Nucleus accumbens (tissue), 56 donors: ENCODE measurements at places on chromosomes 3 and 15.

- no peak for DNase-seq
These were observed 1249.8 kb downstream of the NSUN3 start for GRCh38 chr3:95312650-95313049.

DNA sequence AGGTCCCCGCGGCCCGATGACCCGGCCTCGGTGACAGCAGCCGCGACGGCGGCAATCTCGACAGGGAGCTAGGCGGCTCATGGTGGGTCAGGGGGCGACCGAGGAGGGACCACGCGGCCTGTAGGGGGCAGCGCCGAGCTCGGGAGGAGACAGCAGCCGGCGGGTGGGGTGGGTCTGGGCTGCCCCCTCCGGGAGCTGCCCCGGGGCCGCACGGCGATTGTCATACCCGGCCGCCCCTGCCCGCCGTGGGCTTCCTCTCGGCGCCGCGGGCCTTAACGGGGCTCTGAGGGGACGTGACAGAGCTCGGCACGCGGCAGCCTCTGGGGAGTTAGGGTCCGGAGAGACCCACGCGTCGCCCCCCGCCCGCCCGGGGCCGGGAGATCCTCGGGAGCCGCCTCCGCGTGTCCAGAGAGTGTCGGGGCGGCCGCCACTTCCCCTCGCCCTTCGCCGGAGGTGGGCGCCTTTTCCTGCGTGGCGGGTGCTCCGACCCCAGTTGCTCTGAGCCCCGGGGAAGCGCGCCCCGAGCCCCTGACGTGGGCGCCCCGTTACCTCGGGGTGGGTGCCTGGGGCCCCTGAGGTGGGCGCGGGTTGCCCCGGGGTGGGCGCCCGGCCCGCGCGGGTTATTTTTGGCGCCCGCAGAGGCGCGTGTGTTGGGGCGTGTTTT is 539 bp upstream of the PLCL2 start:
- no peak for DNase-seq

DNA sequence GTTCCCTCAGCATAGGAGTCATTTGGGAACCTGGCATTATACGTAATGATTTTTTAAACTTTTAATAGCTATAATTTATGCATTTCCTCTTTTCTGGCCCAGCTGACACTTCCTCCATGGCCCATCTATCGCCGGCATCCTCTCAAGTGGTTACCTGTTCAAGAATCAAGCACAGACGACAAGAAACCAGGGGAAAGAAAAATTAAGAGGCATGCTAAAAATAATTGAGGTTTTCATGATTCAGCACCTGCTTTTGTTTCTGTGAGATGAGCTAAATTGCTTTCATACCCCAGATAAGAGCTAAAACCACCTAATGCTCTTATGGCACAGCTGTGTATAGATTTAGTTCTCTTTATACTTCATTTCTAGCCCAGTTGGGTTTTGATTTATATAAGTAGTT is 1.7 kb downstream of the SPCS1 start:
- DNase-seq: no peak

GRCh38 chr15:70643783-70644125 is 119.6 kb downstream of the UACA start:
- no peak for DNase-seq

- peak; percentile 13 for DNase-seq
These were observed 50.3 kb downstream of the CHSY1 start for GRCh38 chr15:101201411-101202174.

DNA sequence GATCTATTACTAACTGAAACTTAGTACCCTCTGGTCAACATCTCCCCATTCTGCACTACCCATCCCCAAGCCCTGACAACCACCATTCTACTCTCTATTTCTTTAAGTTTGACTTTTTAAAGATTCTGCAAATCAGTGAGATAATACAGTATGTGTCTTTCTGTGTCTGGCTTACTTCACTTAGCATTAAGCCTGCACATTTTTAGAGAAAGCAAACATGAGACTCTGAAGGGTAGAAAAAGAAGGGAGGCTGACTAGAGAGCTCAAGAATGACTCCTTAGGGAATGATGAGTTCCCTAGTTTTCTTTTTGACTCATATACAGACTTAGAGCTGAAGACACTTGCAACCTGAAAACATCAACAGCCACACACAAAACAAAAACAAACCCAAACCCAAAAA is 311.3 kb downstream of the SQOR start:
- no peak for DNase-seq

DNA sequence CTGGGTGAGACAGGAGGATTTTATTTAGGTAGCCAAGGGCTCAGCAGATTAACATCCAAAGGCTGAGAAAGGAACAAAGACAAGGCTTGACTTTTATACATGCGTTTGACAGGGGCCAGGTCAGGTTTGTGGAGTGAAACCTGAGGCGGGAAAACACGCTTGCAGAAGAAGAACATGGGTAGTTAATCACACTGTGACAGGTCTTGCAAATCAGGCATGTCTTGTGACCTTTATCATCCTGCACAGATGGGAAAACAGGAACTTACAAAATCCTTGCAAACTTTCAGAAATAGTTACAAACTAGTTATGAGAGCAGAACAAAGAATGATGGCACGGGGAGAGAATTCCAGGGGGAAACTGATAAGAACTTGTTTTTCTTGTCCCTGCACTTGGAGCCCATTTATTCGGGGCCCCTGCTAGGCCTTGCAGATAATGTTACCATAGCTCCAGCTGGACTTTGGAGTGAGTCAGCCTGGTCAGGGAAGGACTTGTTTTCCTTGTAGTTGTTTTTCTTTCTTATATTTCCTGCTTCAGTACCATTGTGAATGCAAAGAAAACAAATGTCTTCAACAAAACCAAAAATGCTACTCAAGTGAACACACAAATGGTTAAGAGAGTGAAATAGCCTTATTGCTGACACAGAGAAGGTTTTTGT is 965.9 kb upstream of the ROBO1 start:
- no peak for DNase-seq
